ENCODE measurements at places on chromosomes 11 and 22. TPM values are rescaled to one million over a fixed set of nuclear protein-coding genes. Genes with fewer than 3 reads are reported as not detected.

Gene OR51T1
- total RNA-seq: not detected

GRCh38 chr11:62552485-62553079 is 6.0 kb upstream of the AHNAK start:
- no peak for DNase-seq

Gene CLCF1
- total RNA-seq: 44.6 TPM

- DNase-seq: no peak
Observed at GRCh38 chr22:48923165-48923865, 904.4 kb downstream of the BRD1 start.

GRCh38 chr11:2109541-2110019 is 29.6 kb downstream of the IGF2 start:
- DNase-seq: no peak

GRCh38 chr11:15446315-15446714 is 331.6 kb downstream of the INSC start:
- no peak for DNase-seq

- DNase-seq: no peak
Observed at GRCh38 chr11:117117681-117118080, 19.5 kb upstream of the SIK3 start.

Gene P2RX6
- total RNA-seq: not detected

Gene LGR4
- total RNA-seq: 62.7 TPM

Gene SCGB1C1
- total RNA-seq: not detected

Gene VSIG10L2
- total RNA-seq: not detected

Gene RAC2
- total RNA-seq: 58.2 TPM

Gene WNT11
- total RNA-seq: not detected

DNA sequence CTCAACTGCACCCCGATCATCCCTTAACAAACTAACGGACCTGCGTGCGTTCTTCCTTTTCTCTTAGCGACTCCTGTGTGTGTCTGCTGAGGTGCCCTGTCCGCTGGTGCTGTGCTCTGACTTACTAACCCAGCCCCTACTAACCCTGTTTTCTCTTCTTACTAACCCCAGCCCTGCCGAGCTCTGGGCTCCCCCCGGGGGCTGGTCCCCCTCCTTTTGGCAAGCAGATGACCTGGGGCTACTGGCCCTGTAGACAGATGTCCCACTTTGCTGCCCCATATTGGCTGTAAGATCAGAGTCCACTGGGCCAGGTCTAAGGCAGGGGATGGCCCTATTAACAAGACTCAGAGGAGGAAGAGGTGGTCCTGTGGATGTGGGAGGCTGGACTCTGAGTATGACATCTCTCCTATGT is 14.7 kb downstream of the MIAT start:
- DNase-seq: no peak

DNA sequence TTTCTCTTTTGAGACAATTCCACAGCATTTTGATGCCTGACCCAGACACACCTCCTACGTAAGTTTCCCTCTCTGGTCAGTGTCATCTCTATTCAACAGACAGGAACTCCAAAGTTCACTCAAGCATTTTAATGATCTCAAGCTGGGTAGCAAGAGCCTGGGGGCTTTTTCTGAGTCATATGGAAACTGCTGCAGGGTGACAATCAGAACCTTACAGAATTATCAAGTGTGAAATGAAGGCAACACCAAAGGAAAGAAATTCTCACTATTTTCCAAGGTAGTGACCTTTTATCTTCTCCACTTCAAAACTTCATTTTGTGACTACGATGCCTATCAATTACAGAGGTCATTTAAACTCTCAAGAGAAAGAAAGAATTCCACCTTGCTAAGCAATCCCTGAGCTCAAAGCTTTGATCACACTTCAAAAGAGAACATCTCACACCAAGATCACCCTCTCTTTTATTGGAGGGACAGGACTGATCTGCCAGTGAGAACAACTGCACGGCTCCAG is 229.0 kb upstream of the ZC3H12C start:
- DNase-seq: peak; percentile 42

Gene APOL4
- total RNA-seq: not detected

DNA sequence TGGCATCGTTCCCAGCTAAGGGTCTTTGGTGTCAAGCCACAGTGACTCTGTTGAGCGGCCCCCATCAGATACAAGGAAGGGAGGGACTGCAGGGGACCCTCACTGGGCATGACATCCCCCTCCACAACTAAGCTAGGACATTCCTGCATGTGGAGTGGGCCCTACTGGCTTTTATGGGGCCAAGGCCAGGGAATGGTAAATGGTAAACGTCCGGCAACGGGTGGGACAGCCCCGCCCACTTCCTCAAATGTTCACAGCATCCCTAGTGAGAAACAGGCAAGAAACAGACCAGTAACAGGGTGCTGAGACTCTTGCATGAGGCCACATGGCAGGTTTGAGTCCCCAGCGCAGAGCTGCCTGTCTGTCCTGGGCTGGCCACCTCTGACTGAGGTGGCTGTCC is 4.4 kb downstream of the TMPRSS6 start:
- DNase-seq: no peak

GRCh38 chr11:64753380-64754123 is 6.2 kb downstream of the PYGM start:
- no peak for DNase-seq

DNA sequence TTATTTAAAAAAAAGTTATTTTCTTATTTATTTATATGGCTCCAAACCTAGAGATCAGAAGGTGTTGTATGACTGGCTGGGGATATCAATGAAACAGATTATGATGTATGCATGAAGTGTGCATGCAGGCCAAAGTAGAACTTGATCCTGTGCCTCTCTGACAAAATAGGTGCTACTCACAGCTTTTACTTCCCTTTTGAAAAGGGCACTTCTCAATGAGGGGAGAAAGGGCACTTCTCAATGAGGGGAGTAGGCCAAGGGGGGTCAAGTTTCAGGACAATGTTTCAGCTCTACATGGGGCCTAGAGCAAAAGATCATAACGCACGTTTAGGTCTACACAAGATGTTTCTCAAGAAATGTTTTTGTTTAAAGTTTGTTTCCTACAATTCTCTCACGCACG is 397.5 kb downstream of the ETS1 start:
- no peak for DNase-seq

DNA sequence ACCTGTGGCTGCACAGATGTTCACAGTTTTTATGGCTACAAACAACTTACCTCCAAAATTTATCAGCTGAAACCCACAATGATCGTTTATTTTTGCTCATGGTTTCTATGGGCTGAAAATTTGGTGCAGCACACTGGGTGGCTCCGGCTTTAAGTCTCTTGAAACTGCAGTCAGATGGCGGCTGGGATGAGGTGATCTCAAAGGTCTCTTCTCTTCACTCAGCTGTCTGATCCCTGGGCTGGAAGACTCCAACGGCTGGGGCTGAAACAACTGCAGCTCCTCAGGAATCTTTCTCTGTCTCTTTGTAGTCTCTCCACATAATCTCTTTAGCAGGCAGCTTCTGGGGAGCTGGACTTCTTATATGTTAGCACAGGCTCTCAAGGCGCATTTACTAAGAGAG is 117.3 kb upstream of the FAT3 start:
- DNase-seq: no peak

GRCh38 chr22:21043860-21044535 is 1.7 kb upstream of the LRRC74B start:
- no peak for DNase-seq

Data from epithelial cell of proximal tubule (primary cell).